ENCODE measurements at places on chromosomes 6 and 20.
A peak's percentile ranks its signal among the peaks of the same experiment; 100 is the strongest.

GRCh38 chr20:9258901-9259300 is 190.0 kb downstream of the PLCB4 start:
- no peak for DNase-seq

- no peak for DNase-seq
Observed at GRCh38 chr6:38192487-38192886, 373.0 kb downstream of the ZFAND3 start.

GRCh38 chr6:88179692-88180091 is 13.5 kb upstream of the CNR1 start:
- DNase-seq, result no peak

GRCh38 chr6:92376691-92377090 is 1042.7 kb downstream of the EPHA7 start:
- no peak for DNase-seq

GRCh38 chr6:90432937-90433336 is 136.3 kb upstream of the BACH2 start:
- DNase-seq, result no peak

DNA sequence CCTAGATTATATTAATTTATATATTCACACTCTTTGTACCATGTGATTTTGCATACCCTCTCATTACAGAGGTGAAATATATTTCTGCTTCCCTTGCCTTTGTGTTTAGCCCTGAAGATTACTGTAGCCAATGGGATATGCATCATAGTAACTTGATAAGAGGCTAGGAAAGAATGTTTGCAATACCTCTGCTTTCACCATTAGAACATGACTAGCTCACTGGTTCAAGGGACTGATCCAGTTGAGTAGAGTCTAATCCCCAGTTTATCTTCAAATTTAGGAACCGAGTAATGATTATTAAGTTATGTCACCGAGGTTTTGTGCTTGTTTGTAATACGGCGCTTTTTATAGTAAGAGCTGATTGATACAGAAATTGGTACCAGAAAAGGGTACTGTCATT is 552.6 kb upstream of the GJE1 start:
- DNase-seq, result no peak

DNA sequence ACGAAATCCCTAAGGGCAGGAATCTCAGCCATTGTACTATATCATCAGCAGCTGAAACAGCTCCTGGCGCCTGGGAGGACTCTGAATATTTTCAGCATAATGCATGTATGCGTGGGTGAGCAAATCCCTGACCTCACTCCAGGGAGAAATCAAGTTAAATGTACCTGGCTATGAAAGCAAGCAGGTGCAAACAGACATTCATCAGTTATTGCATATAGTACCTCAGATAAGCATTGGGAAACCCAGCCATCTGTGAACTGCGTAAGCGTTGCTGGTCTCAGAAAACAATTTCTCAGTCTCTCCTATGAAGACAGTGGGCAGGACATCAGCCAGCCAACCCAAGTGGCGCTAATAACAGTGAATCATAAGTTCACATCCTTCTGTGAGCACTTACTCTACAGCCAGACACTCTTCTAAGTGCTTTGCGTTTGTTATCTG is 622.6 kb downstream of the EPM2A start:
- no peak for DNase-seq

DNA sequence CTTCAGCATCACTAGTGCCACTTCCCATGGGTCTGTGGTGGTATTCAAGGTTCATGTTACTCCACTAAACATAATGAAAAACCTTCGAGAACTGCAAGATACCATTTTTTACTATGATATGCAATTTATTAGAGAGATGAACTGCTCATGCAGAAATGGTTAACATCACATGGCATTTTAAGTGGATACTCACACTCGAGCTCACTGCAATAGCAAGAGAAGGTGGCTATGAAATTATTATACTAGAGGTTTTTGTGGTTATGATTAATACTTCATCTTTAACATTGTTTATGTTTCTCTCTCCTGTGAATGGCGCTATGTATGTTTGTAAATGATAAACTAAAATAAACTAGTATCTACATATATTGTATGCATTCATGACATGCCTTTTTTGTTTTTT is 35.1 kb downstream of the SCAF8 start:
- DNase-seq, result no peak

- no peak for DNase-seq
Observed at GRCh38 chr20:12028771-12029170, 111.1 kb downstream of the BTBD3 start.

DNA sequence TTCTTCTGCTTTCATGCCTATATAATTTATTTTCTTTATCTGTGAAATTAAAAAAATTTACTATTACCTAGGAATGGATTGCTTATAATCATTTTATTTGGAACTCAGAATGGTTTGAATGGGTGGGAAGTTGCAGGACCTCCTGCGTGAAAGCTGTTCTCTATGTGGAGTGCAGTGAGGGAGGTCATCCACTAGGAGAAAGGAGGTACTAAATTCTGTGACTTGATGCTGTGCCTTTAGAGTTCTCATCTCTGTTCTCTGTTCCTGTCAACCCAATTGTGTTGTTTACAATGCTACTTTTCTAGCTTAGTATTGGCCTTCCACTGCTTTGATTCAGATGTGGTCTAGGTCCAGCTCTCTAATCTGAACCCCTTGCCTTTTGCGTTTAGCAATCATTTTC is 65.0 kb upstream of the HIVEP1 start:
- no peak for DNase-seq

GRCh38 chr6:29376003-29376402 is 912 bp upstream of the OR12D3 start:
- DNase-seq, result no peak

DNA sequence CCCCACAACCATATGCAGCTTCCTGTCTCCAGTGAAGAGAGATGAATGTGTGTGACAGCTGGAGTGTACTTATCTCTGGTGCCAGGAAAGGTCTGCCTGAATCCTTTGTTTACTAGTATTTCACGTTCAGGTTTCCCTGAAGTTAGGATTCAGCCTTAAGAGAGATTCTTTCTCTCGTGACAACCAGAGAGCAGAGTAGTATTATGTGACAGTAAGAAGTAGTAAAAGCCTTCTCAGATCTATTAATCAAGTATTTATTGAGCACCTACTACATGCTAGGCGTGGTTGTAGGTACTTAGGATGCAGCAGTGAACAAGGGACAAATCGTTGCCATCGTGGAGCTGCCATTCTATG is 949 bp downstream of the KIFC1 start:
- no peak for DNase-seq

DNA sequence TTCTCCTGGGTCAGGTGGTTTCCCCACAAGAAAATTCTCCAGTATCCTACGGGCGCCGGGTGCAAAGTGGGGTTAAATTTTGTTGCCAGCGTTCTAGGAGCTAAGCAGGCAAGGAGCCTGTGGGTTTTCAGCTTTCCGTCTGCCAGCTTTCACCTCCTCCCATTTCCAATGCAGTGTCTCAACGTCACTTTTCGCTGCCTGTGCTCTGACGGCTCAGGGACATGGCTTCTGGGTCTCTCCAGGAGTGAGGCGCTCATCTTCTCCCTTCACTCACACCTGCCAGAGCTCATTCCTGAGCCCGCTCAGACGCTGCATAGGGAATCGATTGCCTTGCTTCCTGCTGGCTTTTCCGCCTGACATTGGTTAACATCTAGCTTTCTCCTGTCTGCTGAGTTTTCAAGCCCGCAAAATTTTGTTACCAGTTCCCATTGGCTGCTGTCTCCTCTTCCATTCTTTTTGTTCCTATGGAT is 7.3 kb upstream of the NAA20 start:
- DNase-seq, result no peak

DNA sequence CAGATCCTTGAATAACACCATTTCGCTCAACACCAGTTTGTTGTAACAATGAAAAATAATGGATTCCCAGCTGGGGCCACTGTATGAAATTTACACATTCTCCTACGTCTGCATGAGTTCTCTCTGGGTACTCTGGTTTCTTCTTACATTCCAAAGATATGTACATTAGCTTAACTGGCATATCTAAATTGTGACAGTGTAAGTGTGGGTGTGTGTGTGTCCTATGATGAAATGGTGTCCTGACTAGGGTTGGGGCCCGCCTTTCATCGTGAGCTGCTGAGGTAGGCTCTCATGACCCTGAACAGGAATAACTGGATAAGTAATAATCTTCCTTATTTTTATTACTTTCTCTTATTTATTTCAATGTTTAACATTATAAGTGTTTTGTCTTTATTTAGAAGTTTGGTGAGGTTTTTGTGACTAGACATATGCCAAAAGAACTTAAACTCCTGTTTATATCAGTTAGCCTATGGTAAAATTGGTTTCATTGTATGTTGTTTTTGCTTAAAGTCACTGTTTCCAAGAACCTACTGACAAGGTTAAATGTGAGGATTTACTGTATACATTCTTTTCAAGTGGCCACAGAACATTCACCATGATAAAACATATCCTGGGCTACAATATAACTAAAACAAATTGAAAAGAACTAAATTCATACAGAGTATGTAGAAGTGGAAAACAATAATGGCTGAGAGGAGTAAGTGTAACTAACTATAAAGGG is 42.4 kb downstream of the RBL1 start:
- no peak for DNase-seq

DNA sequence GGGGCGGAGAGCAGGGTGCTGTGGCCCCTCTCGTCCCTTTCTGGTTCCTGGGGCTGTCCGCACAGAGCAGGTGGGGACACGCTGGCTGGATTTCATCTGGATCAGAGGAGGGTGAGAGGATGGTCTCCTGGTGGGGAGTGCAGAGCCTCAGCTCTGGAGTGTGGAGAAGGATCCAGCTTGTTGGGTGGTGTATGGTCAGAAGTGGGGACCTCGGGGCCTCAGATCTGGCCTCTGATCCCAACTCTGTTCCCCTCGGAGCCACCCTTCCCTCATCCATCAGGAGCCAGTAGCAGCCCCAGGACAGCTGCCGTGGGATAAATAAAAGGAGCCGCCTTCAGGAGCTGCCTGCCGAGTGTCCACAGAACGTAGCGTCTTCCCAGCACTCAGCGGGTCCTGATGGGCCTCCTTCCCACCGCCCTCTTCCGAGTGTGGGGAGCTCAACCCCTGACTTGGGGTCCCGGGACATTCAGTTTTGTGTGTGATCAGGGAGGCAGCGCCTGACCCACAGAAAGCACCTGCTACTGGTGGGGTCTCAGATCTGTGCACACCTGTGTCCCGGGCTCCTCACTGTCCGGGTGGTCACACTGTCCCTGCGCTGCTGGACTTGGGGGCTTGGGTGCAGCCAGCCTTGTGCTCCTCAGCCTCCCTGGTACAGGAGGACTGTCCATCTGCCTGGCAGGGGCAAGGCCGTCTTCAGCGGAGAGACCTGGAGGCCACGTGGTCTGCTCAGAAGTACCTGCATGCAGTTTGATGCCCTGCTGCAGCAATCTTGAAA is 25.4 kb upstream of the BHLHE23 start:
- DNase-seq, result no peak

DNA sequence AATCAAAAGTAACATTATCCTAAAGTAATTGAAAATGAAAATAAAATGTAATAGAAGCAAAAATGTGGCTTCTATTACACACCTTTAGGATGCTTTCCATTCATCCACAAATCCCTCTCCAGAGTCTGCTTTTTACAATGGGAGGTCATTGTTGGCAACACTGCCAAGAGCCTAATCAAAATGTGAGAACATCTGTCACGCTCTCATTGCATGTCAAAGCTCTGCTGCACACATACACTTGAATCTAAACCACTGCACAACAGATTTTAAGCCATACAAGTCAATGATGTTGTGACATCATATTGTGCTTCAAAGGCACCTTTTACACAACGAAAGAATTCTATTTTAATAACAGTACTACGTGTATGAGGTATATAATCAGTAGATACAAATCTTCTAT is 82.1 kb downstream of the PREP start:
- no peak for DNase-seq

GRCh38 chr6:36546308-36546919 is 865 bp downstream of the STK38 start:
- no peak for DNase-seq

DNA sequence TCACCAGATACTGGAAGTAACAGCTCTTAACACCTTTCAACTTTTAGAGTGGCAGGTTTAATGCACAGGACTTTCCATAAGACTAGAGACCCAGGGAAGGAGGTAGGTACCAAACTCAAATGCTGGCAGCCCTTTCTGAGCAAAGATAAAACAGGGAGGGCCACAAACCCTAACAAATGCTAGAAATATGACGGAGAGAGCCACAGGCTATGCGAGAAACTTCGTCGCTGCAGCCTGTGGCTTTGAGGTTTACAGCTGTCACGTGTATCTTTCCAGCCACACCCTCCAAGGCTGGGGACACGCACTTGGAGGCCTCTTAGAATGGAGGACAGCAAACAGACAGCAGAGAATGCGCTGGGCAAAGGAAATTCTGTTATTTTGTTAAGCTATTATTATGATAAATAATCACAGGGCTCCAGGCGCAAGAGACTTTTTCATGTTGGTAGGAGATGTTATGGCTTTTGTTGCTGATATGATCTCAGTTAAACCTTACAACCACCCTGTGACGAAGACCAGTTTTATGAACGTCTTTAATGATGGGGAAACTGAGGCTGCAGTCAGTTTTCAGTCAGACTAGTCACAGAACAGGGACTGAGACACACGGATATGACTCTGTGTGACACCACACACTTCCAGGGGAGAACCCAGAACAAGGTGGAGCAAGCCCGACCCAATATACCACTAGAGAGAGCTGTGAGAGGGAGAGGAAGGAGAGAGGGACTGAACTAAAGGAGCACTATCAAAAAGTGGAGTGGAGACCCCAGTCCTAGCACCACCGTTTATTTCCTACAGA is 2.0 kb downstream of the TRAM2 start:
- peak; percentile 38 for DNase-seq

- DNase-seq, result no peak
Observed at GRCh38 chr6:99362678-99363268, 13.3 kb upstream of the FAXC start.

GRCh38 chr20:11080781-11081377 is 407.1 kb upstream of the JAG1 start:
- DNase-seq, result no peak

- DNase-seq, result no peak
Observed at GRCh38 chr20:55135923-55136322, 660.5 kb downstream of the DOK5 start.

DNA sequence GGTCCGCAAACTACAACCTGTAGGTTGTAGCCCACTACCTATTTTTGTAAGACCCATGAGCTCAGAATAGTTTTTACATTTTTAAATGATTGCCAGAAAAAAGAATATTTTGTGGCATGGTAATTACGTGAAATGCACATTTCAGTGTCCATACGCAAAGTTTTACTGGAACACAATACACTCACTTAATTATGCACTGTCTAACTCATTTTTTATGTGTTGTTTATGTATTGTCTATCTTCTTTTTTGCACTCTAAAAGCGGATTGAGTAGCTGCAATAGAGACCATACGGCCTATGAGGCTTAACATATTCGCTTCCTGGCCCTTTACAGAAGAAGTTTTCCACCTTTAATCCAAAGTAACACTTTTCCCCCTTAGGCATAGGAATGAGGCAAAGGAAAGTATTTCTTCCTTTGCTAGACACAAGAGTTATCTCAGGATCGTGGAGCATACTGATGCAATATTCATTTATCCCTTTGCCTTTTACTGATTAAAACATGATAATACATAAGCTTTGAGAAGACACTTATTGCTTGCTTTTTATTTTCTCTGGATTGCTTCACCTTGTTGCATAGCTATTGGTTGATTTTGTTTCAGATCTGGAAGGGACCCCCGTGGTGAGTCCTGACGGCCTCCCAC is 69.8 kb downstream of the FNDC1 start:
- DNase-seq, result no peak

GRCh38 chr6:56953597-56954402 is 1.1 kb upstream of the BEND6 start:
- no peak for DNase-seq

GRCh38 chr6:125114248-125114858 is 39.2 kb upstream of the TPD52L1 start:
- no peak for DNase-seq

- DNase-seq, result no peak
Observed at GRCh38 chr6:72959821-72960220, 265.5 kb downstream of the KHDC1L start.
